ENCODE measurements at places on chromosomes 12 and 14.

GRCh38 chr14:53871951-53872350, 84.7 kb downstream of the BMP4 start:
- no peak overlapping the region for H3K4me3 ChIP-seq
- peaks cover 5% of the 10 kb centered on the region for H3K36me3 ChIP-seq
- no peak for DNase-seq
- H3K27me3 ChIP-seq, result no peaks in the 10 kb centered on the region
- H3K4me1 ChIP-seq, result peaks cover 23% of the 10 kb centered on the region

- no peaks in the 10 kb centered on the region for H3K36me3 ChIP-seq
- peaks cover 3% of the 10 kb centered on the region for H3K27me3 ChIP-seq
- peaks cover 36% of the 10 kb centered on the region for H3K4me1 ChIP-seq
- no peak overlapping the region for H3K27ac ChIP-seq
- no peak for DNase-seq
- H3K4me3 ChIP-seq, result no peak overlapping the region
Measured at GRCh38 chr14:22422238-22422637, 166.8 kb downstream of the DAD1 start.

DNA sequence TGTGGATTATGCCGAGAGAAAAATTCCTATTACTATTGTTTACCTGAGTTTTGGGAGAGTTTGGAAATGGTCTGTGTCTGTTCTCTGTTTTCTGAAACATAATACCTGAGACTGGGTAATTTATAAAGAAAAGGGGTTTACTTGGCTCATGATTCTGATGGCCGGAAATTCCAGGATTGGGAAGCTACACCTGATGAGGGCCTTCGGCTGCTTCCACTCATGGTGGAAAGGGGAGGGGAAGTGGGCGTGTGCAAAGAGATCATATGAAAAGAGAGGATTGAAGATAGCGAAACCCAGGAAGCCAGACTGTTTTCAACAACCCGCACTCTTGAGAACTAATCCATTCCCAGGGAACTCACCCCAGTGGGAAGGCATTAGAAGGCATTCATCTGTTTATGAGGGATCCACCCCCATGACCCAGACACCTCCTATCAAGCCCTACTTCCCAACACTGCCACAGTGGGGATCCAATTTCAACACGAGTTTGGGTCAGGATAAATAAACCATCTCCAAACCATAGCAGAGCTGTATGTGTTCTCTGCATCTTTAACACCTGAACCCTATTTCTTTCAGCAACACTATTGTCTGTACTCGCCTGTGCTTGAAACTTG, 51.1 kb downstream of the APAF1 start:
- peaks cover 3% of the 10 kb centered on the region for H3K4me1 ChIP-seq
- H3K36me3 ChIP-seq, result peaks cover 39% of the 10 kb centered on the region
- no peak for DNase-seq

DNA sequence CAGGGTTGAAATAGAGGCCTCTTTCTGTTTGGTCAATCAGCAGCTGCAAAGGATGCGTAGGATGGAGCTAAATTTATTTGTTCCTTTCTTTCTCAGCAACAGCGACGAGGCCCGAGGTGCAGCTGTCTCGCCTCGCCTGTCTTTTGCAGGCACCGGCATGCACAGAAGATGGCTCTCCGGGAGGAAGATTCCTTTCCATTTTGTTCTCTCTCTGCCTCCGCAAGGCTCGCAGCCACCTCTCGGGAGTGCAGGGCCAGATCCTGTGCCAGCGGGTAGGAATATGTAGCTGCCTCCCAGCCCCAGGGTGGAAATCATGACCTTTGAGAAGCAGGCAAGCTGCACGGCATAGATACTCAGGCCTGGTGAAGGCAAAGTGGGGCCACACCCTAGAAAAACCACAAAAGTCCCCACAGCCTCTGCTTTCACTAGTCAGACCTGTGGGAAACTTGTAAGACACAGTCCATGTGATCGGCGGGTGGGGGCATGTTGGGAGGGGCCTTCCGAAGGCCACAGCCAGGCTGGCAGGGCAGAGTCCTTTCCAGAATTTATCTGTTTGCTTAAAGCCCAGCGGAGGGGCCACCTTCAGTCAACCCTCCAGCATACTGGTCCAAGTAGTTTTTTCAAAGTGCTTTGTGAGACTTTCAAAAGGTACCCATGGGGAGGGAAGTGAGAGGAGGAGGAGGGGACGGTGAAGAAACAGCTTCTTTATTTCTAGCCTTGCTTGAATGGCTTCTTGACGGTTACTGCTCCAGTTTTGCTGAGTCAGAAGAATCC, at the start of gene MAP1LC3B2:
Gene MAP1LC3B2 (plus strand): TSS at position 220 of the 774 bp plus-strand sequence. CDS start 16,562 bp downstream, outside the sequence.
- H3K27ac ChIP-seq, result peak within 1 kb of the TSS; percentile 56
- H3K4me3 ChIP-seq, result no peak within 1 kb of the TSS
- peaks cover 9% of the 10 kb centered on the region for H3K4me1 ChIP-seq
- peaks cover 5% of the 10 kb centered on the region for H3K36me3 ChIP-seq
- H3K27me3 ChIP-seq, result no peaks in the 10 kb centered on the region

DNA sequence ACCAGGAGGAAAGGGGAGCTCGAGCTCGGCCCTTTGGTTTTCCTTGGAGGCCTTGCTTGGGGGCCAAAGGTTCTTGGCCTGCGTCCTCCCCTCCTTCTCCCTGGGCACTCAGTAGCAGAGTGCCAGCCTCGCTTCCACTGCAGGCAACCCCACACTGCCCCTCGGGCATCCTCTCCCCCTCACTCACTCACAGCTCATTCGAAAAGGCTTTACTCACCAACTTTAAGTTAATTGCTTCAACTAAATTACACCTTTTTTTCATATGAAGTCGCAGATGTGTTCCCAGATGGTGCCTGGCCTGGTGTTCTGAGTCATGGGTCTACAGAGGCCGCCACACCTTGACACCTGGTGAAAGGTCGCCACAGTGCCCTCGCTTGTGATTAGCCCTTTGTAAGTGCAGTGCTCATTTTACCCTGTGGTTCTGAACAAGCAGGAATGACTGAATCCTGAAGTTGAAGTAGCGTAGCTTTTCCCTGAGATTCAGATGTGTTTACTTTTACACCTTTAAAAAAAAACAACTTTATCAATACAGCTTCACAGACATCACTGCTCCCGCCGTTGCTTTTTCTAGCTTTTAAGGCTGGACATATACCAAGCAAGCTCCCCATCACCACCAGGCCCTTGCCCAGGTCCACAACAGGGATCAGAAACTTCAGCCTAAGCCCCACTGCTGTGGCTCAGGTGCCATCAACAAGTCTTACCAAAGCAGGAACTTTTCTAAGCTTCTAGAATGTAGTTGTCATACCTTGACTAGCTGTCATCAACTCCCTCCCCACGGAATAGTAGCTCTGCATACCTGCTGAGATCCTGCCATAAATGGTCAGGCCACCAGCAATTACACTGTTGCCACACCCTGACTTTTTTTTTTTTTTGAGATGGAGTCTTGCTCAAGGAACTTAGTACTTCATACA, 20.3 kb upstream of the ADIPOR2 start:
- H3K36me3 ChIP-seq, result no peaks in the 10 kb centered on the region
- no peak for DNase-seq
- no peak overlapping the region for H3K27ac ChIP-seq
- H3K4me3 ChIP-seq, result no peak overlapping the region
- no peaks in the 10 kb centered on the region for H3K27me3 ChIP-seq

Measured in mesothelial cell of epicardium (in vitro differentiated cells).